Head of caudate nucleus (tissue), 42 donors: ENCODE measurements at places on chromosomes 3 and 15.

DNA sequence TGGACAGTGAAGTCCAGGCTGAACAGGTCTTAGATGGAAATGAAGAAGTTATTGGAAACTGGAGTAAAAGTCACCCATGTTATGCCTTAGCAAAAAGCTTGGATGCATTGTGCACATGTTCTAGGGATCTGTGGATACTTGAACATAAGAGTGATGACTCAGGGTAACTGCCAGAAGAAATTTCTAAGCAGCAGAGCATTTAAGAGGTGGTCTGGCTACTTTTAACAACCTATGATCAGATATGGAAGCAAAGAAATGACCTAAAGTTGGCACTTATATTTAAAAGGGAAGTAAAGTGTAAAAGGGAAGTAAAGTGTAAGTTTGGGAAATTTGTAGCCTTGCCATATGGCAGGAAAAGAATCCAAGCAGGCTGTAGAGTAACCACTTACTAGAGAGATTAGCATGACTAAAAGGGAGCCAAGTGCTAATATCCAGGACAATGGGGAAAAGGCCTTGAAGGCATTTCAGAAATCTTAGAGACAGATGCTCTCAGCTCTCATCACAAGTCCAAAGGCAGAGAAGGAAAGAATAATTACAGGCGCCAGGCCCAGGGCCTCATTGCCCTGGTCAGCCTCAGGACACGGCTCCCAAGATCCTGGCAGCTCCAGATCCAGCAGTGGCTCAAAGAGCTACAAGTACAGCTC is 73.9 kb upstream of the KCNH8 start:
- DNase-seq, result no peak

GRCh38 chr3:7573330-7573729 is 712.4 kb downstream of the GRM7 start:
- no peak for DNase-seq

- peak; percentile 81 for DNase-seq
These were observed 533 bp downstream of the RYK start for GRCh38 chr3:134249935-134250716.

GRCh38 chr3:195763076-195763830 is 42.5 kb downstream of the MUC20 start:
- no peak for DNase-seq
